ENCODE measurements at places on chromosomes 6 and 20. TPM values are rescaled to one million over a fixed set of nuclear protein-coding genes. Genes with fewer than 3 reads are reported as not detected.

The PERP gene
- 5.9 TPM for total RNA-seq

The HLA-DPA1 gene
- 20.2 TPM for total RNA-seq

The PRDM13 gene
- not detected for total RNA-seq

The RBM12 gene
- total RNA-seq = 117 TPM

The TRIM10 gene
- total RNA-seq = 0.12 TPM

The ADAT2 gene
- total RNA-seq = 20.8 TPM

The BHLHE23 gene
- total RNA-seq = not detected

The ZNF334 gene
- total RNA-seq = not detected

The FAXC gene
- not detected for total RNA-seq

The KCNK16 gene
- total RNA-seq = not detected

The NFS1 gene
- total RNA-seq = 41.1 TPM

The RFX6 gene
- not detected for total RNA-seq

The OR2J3 gene
- total RNA-seq = not detected

The OVOL2 gene
- not detected for total RNA-seq

The MRPL18 gene
- 39.8 TPM for total RNA-seq

The COX7A2 gene
- total RNA-seq = 186 TPM

The PAK5 gene
- not detected for total RNA-seq

The DEFB132 gene
- not detected for total RNA-seq

The MUCL3 gene
- total RNA-seq = not detected

The DOK5 gene
- total RNA-seq = not detected

The PTK6 gene
- total RNA-seq = 0.42 TPM

The PPP1R11 gene
- total RNA-seq = 49.7 TPM

The SAPCD1 gene
- total RNA-seq = 3.1 TPM

The CST8 gene
- not detected for total RNA-seq

The OR2B6 gene
- total RNA-seq = not detected

The SMLR1 gene
- total RNA-seq = not detected

The COQ3 gene
- 1.8 TPM for total RNA-seq

The FABP7 gene
- not detected for total RNA-seq

The MTFR2 gene
- total RNA-seq = 2.1 TPM

The CCND3 gene
- total RNA-seq = 432 TPM

The ZKSCAN8 gene
- 46.7 TPM for total RNA-seq

The SNX21 gene
- total RNA-seq = 1.5 TPM

The TRAPPC3L gene
- total RNA-seq = not detected

The C20orf202 gene
- not detected for total RNA-seq

The SPTLC3 gene
- 0.73 TPM for total RNA-seq

The TRIM15 gene
- total RNA-seq = not detected

The SLC13A3 gene
- 0.41 TPM for total RNA-seq

The DLL1 gene
- total RNA-seq = 4.5 TPM

The EPB41L1 gene
- 0.81 TPM for total RNA-seq

The SEC63 gene
- total RNA-seq = 82.9 TPM

The UBD gene
- not detected for total RNA-seq

The HSPA1L gene
- 5.4 TPM for total RNA-seq

The RAET1G gene
- total RNA-seq = not detected

The ABHD16B gene
- total RNA-seq = not detected

The CHRNA4 gene
- not detected for total RNA-seq

The HEY2 gene
- not detected for total RNA-seq

The ADGRF5 gene
- total RNA-seq = not detected

The PTCRA gene
- total RNA-seq = not detected

The MYLK4 gene
- 0.44 TPM for total RNA-seq

The MYCT1 gene
- not detected for total RNA-seq

The EYS gene
- total RNA-seq = not detected

The HCRTR2 gene
- total RNA-seq = not detected

The CDC40 gene
- 39.9 TPM for total RNA-seq

The PPDPF gene
- 184 TPM for total RNA-seq

The CST2 gene
- total RNA-seq = not detected

The BPIFB4 gene
- total RNA-seq = not detected

The PDRG1 gene
- total RNA-seq = 12.4 TPM
